Naive thymus-derived CD4-positive, alpha-beta T cell (primary cell): ENCODE measurements at places on chromosomes 6 and 20.

- H3K4me1 ChIP-seq, result no peaks in the 10 kb centered on the region
- H3K36me3 ChIP-seq, result peaks cover 9% of the 10 kb centered on the region
- H3K4me3 ChIP-seq, result no peak overlapping the region
- no peak for DNase-seq
- no peaks in the 10 kb centered on the region for H3K27me3 ChIP-seq
- no peak overlapping the region for H3K27ac ChIP-seq
These were observed 75.8 kb downstream of the PREP start for GRCh38 chr6:105326833-105327770.

GRCh38 chr20:3651204-3651962 lies 11.8 kb downstream of the GFRA4 start:
- no peak for DNase-seq
- H3K4me1 ChIP-seq, result no peaks in the 10 kb centered on the region
- no peaks in the 10 kb centered on the region for H3K27me3 ChIP-seq
- no peak overlapping the region for H3K27ac ChIP-seq
- no peaks in the 10 kb centered on the region for H3K36me3 ChIP-seq
- no peak overlapping the region for H3K4me3 ChIP-seq

GRCh38 chr6:133108419-133108818 lies 132.7 kb upstream of the EYA4 start:
- no peaks in the 10 kb centered on the region for H3K4me1 ChIP-seq
- no peaks in the 10 kb centered on the region for H3K36me3 ChIP-seq
- no peak for DNase-seq

DNA sequence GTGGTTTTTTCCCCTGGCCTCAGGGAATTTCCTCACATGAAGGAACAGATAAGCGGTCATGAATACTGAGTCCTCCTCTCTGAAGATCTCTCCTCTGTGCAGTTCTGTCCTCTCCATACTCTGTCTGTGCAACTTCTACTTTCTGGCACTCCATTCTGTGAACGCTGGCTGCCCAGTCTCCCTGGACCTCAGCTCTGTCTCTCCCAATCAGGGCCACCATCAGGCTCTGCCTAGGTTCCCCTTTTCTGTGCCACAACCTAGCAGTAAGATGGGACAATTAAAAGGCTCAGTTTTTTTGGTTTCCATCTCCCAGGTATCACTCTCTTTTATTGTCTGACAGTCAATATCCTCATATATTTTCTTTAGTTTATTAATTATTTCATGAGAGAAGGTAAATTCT lies 4.8 kb upstream of the ADGB start:
- no peak overlapping the region for H3K27ac ChIP-seq
- H3K36me3 ChIP-seq, result no peaks in the 10 kb centered on the region
- H3K4me1 ChIP-seq, result no peaks in the 10 kb centered on the region
- no peak for DNase-seq

DNA sequence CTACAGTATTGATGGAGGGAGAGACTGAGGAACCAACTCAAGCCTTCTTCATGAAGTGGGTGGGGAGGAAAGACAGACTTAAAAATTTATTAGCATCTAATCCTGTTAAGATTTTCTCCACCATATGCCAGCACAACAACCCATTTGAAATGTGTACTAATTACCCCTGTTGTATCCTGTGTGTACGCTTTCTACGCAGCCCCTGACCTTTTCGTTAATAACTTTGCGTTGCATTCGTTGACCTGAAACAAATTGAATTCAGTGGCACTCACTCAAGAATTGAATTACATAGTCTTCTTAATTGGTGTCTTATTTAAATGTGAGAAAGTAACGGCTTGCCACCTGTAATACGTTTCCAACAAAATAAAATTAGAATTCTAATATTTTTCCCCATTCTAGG lies 113.9 kb downstream of the LINC00237 start:
- H3K4me3 ChIP-seq, result no peak overlapping the region
- no peaks in the 10 kb centered on the region for H3K4me1 ChIP-seq
- H3K27ac ChIP-seq, result no peak overlapping the region
- H3K36me3 ChIP-seq, result no peaks in the 10 kb centered on the region

DNA sequence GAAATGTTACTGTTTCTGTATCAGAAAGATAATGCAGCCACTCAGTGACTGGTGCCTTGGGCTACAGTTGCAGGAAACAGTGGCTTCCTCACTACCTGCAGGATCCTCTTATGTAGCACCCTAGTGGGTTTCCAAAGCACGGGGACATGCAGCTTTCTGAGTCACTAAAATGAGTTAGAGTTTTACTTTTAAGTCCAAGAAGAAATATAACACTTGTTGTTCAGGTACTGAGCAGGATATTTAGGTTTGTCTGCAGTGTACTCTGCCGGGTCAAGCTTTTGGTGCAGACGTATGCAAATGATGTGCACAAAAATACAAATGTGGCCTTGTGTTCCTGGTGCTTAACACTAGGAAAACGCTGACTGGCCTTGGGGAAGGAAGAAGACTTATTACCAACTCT lies 22.0 kb downstream of the ACSS1 start:
- DNase-seq, result no peak
- H3K4me3 ChIP-seq, result peak overlapping the region; percentile 8
- H3K27me3 ChIP-seq, result no peaks in the 10 kb centered on the region
- H3K4me1 ChIP-seq, result peaks cover 44% of the 10 kb centered on the region
- H3K36me3 ChIP-seq, result no peaks in the 10 kb centered on the region

- peaks cover 13% of the 10 kb centered on the region for H3K4me1 ChIP-seq
- no peak overlapping the region for H3K4me3 ChIP-seq
- H3K27ac ChIP-seq, result no peak overlapping the region
- H3K27me3 ChIP-seq, result peaks cover 46% of the 10 kb centered on the region
- H3K36me3 ChIP-seq, result no peaks in the 10 kb centered on the region
These were observed 17.5 kb upstream of the ZSCAN9 start for GRCh38 chr6:28207510-28208110.

GRCh38 chr20:63951398-63952209 lies 4.6 kb downstream of the UCKL1 start:
- no peaks in the 10 kb centered on the region for H3K27me3 ChIP-seq
- H3K4me1 ChIP-seq, result peaks cover 37% of the 10 kb centered on the region
- H3K36me3 ChIP-seq, result peaks cover 14% of the 10 kb centered on the region
- DNase-seq, result no peak
- no peak overlapping the region for H3K4me3 ChIP-seq

GRCh38 chr20:2626853-2627541 lies 25.4 kb upstream of the NOP56 start:
- no peak overlapping the region for H3K4me3 ChIP-seq
- peaks cover 2% of the 10 kb centered on the region for H3K27me3 ChIP-seq
- no peak overlapping the region for H3K27ac ChIP-seq
- no peak for DNase-seq
